ENCODE measurements at places on chromosomes 12 and 14.

DNA sequence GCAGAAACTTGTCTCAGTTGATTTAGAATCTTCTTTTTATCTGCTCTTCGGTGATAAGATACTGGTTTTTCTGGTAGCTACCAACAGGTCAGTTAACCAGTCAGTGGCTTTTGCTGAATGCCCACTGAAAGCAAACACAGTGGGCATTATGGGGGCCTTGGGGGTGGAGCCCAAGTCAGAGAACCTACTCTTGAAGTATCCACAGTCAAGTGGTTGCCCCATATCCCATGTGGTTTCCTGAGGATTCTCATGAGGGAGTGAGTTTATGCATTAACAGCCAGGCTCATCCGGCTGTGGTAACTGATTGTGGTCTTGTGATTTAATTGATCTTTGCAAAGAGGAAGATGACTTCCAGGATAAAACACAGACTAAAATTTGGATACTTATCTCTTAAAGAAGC lies 83.7 kb downstream of the ST8SIA1 start:
- peak; percentile 26 for DNase-seq

DNA sequence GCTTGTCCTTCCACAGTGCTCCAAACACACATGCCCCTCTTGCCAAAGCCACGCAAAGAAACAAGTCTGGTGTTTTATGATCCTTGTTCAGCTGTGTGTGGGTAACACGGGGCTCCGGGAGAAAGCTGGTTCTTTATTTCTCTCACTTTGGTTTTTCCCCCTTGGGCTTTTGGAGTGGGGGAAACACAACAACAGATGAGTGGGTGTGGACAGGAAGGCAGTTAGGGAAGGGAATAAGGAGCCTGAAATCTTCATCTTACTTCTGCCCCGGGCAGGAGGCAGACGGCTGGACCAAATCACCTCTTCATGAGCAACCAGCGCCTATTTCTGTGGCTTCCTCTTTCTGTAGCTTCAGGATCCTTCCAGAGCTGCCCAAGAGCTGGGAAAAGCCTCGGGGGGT lies 218.5 kb downstream of the PHETA1 start:
- no peak for DNase-seq

DNA sequence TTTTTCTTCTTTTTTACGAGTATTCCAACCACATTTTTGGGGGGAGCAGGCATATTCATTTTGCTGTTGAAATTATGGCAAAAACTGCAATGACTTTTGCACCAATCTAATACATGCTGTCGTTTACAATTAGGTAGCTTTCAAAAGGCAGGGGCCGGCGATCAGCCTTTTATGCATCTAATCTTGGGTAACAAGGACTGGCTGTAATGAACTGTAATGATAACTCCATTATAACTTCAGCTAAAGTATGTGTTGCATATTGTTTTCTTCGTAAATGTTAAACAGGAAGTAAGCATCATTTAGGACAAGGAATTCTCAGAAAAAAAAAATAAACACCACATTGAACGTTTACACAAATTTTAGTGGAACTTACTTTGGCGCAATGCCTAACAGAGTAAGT lies 30.3 kb upstream of the KLRF1 start:
- DNase-seq: no peak

GRCh38 chr12:72523754-72524153 lies 251.6 kb downstream of the TRHDE start:
- no peak for DNase-seq

- no peak for DNase-seq
These were observed 54.1 kb upstream of the CHST11 start for GRCh38 chr12:104402630-104403029.

GRCh38 chr12:98256830-98257229 lies 258.6 kb upstream of the TMPO start:
- no peak for DNase-seq
